NCI-H2081 (cell line): ENCODE measurements at places on chromosomes 16 and 17.

DNA sequence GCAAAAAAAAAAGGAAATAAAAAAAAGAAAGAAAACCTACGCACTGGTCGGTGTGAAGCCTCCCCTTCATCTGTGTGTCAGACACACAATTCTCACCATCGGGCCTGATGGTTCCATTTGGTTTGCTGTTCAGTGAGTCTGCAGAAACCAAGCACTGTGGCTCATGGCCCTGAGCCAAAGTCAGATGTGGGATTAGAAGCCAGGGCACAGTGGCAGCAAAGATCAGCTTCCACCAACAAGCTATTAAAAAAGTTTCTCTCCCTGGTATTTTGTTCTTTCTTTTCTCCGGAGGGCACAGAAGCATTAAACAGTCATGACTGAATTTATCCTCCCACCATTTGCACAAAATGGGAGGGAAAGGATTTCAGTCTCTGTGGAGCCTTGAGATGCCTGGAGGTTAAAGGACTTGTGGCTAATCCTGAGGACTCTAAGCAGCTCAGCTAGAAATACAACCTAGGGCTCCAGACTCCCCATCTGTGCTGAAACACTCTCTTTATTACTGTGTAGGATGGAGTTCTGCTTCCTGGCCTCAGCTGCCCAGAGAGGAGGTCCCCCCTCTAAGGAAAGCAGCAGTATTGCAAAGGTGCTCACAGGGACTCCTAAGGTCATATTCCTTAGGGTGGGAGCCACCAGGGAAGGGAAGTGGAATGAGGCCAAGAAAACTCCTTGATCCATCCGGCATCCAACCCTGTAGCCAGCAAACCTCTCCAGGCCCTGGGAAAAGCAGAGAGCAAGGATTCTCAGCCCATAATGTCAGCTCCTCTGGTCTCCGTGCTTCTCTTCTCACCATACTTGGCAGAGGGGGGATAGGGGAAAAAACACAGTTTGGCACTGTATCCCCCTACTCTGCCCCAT is 28.2 kb downstream of the SLC39A11 start:
- DNase-seq = no peak

DNA sequence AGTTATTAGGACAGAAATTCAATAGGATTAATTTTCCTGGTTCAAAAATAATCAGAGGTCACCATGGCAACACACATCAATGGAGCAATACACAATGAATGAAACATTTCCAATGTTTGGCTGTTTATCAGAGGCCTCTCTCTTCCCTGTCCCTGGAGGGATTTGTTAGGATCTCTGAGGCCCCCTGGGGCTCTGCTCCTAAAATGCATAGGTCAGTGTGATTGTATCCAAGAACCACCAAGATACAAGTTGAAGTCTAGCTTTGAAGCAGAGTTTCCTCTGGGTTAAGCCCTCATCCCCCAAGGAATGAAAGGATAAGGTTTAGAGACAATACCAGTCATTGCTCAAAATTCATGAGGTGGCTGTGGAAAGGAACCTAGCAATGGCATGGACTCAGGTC is 561.2 kb upstream of the C16orf82 start:
- no peak for DNase-seq

GRCh38 chr17:67469208-67469980 is 92.3 kb downstream of the PITPNC1 start:
- no peak for DNase-seq

GRCh38 chr17:36755586-36755985 is 154.2 kb downstream of the MRM1 start:
- DNase-seq = peak; percentile 26

DNA sequence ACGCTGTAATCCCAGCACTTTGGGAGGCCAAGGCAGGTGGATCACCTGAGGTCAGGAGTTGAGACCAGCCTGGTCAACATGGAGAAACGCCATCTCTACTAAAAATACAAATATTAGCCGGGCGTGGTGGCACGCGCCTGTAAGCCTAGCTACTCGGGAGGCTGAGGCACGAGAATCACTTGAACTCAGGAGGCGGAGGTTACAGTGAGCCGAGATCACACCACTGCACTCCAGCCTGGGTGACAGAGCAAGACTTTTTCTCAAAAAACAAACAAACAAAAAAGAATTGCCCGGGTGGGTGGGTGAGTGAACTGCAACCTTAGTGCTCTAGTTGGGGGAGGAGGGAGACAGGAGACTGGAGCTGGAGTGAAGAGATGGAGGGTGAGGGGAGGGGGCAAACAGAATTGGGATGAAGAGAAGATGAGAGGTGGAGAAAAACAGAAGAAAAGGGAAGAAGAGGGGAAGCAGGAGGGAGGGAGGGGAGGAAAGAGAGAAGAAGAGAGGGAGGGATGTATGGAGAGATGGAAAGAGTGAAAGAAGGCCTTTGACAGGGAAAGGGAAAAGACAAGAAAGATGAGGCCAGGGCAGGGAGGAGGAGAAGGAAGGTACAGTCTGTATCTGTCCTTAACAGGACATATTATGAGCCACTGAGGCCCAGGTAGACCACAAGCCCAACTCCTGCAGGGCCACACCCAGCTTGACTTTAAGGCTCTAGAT is 5.5 kb upstream of the SRCIN1 start:
- DNase-seq = no peak

DNA sequence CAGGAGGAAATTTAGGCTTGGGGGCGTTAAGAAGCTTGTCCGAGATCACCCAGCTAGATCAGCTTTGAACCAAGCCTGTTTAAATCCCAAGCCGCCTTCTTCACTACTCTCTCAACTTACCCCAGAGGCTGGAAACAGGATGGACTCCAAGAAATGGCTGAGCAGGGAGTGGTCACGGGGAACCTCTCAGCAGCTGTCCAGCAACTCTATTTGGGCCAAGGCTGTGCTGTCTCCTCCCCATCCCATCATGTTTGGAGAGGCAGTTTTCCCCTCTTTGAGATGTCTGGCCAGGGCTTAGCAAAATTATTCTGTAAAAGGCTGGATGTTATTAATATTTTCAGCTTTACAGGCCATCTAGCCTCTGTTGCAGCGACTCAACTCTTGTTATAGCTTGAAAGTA is 305.7 kb downstream of the RBFOX1 start:
- DNase-seq = no peak

DNA sequence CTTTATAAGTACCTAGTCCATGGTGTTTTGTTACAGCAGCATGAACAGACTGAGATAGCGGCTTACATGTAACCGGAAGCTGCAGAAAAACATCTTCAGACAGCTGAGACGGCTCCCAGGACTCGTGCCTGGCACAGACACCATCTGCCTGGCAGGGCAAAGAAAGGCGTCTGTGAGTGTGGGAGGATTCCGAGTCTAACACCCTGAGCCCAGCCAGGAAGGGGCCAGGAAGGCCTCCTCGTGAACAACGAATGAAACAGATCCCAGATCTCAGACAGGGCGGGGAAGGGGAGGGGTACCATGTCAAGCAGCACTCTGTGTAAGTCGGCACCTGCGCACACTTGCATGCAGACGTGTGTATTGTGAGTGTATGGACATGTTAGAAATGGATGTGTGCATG is 4.4 kb upstream of the CSNK1D start:
- DNase-seq = no peak

DNA sequence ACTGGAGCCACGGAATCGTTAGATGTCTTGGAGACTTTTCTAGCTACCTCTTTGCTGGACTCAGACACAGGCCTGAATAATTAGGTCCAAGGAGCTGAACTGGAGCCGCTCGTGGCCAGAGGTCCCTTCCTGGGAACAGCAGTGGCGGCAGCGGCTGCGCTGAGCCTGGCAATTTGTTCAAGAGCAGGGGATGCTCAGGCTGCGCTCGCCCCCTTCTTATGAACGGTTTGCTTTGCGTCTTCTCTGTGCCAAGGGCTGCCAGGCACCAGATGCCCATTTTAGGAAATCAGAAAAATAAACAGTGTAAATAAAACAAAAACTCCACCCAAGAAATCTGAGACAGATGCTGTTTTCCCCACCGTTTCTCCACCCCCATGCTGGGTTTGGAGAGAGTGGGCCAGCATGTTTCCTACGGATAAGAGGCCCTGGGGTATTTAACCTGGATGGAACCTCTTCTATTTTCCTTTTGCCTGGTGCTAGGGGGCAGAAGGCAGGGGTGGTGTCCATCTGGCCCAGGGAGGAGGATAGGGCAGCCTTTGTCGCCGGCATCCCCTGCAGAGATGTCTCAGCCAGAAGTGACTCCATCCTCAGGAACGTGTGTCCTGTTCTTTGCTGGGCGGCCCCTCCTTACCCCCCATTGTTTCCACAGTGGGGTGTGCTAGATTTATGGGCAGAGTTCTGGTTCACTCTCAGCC is 163.4 kb downstream of the SEC14L1 start:
- DNase-seq = peak; percentile 54

- DNase-seq = no peak
Measured at GRCh38 chr16:82111944-82112343, 58.1 kb downstream of the MPHOSPH6 start.

DNA sequence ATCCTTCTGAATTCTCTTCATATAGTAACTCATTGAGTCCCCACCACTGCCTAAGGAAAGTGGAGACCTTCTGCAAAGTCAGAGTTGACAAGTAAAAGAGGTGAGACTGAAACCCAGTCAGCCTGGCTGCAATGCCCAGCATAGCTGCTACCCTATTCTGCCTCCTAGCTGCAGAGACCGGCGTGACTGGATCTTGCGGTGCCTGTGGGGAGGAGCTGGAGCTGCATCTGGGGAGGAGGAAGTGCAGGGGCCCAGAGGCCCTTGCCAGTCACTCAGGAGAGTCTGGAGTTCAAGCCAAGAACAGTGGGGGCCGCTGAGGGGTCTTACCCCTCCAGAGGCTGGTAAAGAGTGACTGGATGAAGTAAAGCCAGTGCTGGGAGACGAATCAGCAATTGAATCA is 35.0 kb upstream of the ZNF423 start:
- DNase-seq = no peak

DNA sequence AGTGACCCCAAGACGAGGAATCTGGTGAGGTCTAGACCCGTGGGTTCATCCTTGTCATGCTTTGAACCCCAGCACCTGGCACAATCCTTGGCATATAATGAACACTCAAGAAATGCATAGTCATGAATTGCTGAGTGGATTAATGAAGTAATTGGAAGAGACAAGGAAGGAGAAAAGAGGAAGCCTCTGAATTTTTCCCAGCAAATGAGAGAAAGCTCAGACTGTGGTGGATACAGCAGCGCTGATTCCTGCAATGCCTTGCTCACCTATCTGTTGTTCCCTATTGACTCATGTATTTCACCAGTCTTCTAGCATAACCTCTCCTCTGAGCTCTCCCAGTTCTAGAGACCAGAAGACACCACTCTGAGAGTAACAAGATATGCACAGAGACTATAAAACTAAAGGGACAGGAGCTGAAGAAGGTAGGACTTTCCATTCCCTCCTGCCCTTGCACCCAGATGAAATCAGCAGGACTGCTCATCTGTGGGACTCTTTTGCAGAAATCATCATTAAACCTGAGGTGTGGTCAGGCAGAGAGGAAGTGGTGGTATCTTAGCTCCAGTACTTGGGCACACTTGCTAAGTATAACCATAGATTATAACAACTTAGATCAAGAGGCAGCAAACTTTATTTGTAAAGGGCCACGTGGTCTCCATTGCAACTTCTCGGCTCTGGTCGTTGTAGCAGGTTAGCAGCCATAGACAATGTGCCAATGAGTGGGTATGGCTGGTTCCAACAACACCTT is 102.8 kb downstream of the MAF start:
- DNase-seq = no peak

DNA sequence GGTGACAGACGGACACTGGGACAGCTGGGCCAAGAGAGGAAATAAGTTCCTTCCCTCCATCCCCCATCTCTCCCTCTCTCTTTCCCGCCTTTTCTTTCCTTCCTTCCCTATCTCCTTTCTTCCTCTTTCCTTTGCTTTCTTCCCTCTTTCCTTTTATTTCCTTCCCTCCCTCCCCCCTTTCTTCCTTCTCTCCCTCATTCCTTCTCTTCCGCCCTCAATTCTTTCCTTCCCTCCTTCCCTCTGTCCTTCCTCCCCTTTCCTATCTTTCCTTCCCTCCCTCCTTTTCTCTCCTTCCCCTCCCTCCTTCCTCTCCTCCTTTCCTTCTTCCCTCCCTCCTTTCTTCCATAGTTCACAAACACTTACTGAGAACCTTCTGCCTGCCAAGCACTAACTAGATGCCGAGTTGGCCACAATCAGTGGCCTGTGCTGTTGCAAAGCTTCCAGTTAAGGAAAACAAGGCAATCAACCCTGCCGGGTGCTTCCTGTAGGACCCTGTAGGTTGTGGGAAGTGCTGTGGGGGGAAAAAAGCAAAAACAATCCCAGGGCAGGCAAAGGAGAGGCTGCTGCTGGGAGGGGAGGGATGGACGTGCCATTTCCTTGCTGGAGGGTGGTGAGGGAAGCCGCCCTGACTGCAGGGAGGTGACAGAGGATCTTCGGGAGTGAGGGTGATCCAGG is 31.7 kb downstream of the ABCC6 start:
- DNase-seq = no peak

DNA sequence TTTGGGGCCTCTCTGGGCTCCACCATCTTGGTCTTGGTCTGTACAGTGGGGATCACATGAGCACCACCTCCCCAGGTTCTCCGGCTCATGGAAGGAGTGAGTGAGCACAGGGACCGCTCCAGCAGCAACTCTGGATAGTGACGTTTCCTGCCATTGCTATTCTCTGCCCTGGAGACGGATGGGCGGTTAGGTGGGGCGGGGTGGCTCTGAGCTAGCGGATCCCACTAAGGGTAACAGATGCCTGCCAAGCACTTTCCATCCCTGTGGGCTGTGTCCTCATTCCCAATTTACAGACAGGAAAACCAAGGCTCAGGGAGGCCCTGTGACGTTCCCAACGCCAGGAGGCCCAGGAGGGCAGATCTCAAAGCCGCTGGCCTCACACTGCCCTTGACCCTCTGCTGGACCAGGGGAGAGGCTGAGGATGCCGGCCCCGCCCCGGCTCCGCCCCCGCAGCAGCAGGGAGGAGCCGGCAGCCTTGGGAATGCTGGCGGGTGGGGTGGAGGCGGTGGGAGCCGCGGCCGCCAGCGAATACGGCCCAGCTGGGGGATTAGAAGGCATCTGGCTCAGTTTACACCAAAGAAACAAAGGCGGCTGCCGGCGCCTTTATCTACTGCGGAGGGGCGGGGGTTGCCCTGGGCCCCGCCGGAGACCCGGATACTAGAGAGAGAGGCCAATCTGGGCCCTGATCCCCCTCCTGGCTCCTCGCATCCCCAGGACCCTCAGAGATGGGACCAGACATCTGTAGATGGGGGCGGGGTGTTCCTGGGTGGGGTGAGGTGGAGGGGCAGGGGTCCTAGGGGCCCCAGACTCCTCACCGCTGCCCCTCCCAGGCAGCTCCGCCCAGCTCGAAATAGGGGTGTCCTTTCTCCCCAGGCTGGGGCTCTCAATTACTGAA is 122.3 kb upstream of the CIBAR2 start:
- DNase-seq = no peak

GRCh38 chr17:57516290-57517230 is 228.5 kb downstream of the CCDC182 start:
- DNase-seq = no peak
